H1 (cell line): ENCODE measurements at places on chromosomes 12 and 14. TPM values are rescaled to one million over a fixed set of nuclear protein-coding genes. Genes with fewer than 3 reads are reported as not detected.

TEX22 gene
- 0.39 and 0.82 TPM in 2 replicates for total RNA-seq

GLT8D2 gene
- total RNA-seq = 5.7 and 6.8 TPM in 2 replicates

WIF1 gene
- 7.8 and 9.1 TPM in 2 replicates for total RNA-seq

SLCO1C1 gene
- 0.55 and 0.74 TPM in 2 replicates for total RNA-seq

TPPP2 gene
- total RNA-seq = 0.34 TPM in 1 of 2 replicates, not detected in the other

IPO8 gene
- total RNA-seq = 51.0 and 59.8 TPM in 2 replicates

NR4A1 gene
- total RNA-seq = 18.7 and 19.3 TPM in 2 replicates

NTN4 gene
- total RNA-seq = 1.3 and 1.7 TPM in 2 replicates

FOXG1 gene
- total RNA-seq = 0.24 and 0.29 TPM in 2 replicates

IL26 gene
- not detected in 2 replicates for total RNA-seq

HVCN1 gene
- total RNA-seq = 5.6 and 5.8 TPM in 2 replicates

FAM186B gene
- 0.21 and 0.73 TPM in 2 replicates for total RNA-seq

DNA sequence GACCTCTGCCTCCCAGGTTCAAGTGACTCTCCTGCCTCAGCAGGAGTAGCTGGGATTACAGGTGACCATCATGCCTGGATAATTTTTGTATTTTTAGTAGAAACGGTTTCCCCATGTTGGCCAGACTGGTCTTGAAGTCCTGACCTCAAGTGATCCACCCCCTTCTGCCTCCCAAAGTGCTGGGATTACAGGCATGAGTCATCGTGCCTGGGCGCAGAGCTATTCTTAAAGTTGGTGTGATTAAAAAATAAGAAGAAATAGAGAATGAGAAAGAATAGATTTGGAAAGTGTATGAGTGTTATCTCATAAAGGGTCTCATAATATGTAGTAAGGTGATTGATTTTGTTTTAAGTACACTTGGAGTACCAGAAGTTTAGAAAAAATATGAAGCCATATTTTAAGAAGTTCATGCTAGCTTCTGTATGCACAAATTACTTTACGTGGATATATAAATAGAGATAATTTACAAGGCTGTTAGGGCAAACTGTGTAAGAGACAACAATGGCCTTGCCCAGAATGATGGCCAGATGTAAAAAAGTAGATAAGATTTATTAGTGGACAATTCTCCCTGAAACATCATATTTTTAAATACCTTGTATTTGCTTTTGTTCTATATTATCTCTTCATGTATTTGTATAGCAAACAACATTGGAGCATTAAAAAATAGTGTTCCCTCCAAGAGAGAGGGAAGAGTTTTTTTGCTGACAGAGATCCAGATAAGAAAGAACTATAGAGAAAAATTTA is 1108.5 kb downstream of the SLC16A7 start:
- no peak for DNase-seq

GRCh38 chr12:51388069-51388799 is 3.0 kb downstream of the GALNT6 start:
- no peak for DNase-seq

DNA sequence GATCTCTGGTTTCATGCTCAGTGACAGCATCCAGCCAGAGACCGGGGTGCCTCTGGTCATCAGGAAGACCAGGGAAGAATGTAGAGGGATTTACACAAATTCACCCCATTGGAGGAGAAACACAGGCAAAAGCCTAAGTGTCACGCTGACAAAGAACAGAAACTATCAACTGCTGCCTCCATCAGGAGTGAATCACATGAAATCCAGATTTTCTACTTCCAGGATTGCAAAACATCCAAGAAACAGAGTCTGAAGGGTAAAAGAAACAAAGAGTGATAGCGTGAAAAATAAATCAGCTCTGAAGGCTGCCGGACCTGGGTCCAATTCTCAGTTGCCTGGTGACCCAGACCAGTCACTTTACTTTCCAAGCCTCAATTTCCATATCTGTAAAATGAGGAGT is 136.1 kb upstream of the MAP1LC3B2 start:
- DNase-seq = no peak

DNA sequence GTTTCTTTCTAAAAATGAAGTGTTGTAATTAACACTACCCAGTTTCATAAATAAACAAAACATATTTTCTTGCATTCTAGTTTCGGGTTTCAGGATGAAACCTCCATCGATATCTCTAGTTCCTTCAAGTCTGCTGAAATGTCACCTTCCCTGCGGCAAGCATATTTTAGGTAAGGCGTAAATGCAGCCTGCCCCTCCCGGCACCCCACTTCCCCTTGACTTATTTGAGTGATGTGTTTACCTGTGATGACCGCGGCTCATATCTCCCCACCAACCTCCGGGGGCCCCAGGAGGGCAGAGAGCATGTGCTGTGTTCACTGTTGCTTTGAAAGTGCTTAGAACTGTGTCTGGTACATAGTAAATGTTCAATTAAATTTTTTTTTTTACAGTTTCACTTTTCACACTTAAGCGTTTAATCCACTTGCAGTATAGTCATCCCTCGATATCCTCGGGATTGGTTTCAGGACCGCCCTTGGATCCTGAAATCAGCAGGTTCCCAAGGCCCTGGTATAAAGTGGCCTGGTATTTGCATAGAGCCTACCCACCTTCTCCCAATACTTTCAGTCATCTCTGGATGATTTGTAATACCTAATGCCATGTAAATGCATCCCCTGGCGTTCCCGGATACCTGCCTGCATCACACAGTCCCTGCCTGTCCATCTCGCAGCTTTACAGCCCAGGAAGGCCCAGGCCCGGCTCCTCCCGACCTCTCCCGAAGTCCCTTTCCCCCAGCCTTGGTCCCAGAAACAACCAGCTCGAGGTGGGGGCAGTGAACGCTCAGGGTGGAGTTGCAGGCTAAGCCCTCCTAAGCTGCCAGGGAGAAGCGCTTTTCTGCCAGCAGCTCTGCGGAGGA is 40.2 kb upstream of the FBRSL1 start:
- no peak for DNase-seq

DNA sequence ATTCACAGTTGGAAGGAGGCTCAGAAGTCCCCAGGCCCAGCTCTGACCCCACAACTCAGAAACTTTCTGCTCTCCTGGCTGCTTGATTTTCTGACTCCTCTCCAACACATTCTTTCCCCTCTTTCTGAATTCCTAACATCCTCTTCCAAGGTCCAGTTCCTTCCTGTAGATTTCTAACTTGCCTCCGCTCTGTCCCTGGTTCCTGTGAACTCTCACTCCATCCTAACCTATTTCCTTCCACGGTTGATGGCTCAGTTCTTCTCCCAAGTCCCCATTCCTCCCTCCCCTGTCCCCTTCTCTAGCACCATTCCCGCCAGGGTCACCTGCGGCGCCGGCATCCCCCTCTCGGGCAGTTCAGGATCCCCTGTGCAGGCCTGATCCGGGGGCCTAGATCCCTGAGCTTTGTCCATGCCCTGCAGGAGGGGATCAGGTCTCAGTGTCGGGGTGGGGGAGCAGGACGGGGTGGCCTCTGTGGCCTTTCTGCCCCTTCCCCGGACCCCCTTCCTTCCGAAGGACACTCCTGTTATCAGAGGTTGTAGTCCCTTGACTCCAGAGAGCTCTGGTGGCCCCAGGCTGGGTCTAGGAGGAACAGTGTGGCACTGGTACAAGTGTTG is 6.0 kb upstream of the SLC22A17 start:
- DNase-seq = no peak

DNA sequence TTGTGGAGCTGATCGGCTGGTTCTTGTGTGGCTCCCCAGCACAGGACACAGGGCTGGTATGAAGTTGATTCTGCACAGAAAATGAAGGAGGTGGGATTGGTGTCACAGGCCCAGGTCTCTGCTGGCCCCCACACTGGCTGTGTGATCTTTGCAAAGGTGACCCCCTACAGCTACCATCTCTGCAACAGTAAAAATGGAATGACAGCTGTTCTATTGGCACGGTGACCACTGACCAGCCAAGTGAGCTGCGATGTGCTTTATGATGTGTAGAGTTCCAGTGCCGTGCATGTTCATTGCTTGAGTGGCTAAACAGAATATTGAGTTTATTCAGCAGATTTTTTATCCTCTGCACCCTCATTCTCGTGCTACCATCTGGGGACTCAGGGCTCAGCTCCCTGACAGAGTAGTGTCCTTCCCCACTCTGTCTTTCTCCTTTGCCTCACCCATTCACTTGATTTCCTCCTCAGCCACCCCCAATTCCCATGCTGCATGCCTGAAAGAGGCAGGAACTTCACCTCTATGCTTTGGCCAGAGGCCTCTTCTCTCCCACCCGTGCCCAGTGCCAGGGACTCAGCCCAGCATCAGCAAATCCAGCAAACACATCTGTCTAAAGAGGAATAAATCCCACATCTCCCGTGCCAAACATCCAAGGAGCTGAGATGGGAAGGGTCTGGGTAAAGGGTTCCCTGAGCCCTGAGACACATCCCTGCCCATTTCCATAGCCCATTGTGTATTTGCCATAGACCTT is 21.2 kb downstream of the C14orf132 start:
- DNase-seq = no peak

- no peak for DNase-seq
These were observed 42.7 kb downstream of the ALX1 start for GRCh38 chr12:85322715-85323114.

GRCh38 chr14:38485026-38485425 is 229.1 kb upstream of the CLEC14A start:
- no peak for DNase-seq

GRCh38 chr14:91029456-91030217 is 30.8 kb downstream of the RPS6KA5 start:
- DNase-seq = no peak

DNA sequence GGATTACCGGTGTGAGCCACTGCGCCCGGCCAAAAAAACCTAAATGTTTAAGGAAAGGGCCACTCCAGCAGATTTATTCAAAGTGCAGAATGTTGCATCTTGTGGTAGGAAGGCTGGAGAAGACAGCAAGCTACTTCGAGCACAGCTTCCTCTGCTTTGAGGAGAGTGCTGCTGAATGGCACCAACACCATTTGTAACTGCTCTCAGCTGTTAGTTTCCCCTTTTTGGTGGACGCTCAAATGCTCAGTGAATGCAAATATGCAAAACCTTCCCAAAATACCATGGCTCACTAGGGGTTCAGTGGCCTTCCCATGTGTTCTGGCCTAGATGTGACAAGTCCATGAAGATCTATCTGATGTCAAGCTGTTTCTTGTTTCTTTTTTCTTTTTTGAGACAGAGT is 2.9 kb upstream of the TDRD9 start:
- DNase-seq = no peak

- no peak for DNase-seq
These were observed 6.7 kb downstream of the PSEN1 start for GRCh38 chr14:73143003-73143402.

DNA sequence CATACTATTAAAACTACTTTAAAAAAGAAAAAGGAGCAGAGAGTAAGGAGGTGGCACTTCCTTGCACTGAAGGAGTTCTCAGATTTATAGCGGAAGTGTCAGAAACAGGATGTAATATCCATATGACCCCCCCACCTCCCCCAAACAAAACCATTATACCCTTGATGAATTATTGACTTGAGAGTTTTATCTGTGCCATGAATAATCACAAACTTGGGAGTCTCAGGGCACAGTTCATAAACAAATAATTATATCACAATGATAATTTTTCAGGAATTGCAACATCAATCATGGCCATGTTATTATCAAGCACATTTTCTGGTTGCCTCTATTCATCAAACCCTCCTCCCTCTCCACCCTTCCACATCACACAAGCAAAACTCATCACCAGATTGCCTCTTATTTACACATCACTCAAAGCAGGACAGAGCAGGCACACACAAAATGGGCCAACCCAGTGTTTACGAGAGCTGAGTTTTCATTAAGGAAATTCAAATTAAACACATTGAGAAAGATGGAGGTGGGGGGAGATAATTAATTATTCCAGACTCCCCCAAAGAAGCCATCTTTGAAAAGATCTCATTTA is 141.4 kb downstream of the EGLN3 start:
- DNase-seq = no peak

- DNase-seq = no peak
These were observed 20.4 kb upstream of the BEGAIN start for GRCh38 chr14:100607611-100607956.

DNA sequence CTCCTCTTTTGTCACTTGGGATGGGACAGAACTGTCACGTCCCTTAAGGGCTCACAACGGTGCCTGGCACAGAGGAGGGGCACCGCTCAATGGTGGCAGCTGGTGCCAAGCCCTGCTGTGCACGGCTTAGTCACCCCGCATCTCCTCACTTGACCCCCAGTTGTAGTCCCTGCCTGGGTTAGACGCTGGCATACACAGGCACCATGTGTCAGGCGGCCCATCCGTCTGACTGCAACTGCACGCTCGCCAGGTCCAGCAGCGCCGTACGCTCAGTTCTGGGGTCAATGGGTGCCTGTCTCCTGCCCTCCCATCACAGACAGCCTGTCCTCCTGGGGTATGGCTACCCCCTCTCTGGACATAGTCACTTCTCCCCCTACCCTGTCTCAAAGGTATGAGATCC is 1.6 kb upstream of the PACS2 start:
- no peak for DNase-seq

- DNase-seq = no peak
These were observed 167.4 kb downstream of the C12orf50 start for GRCh38 chr12:87861791-87862190.
